CD4-positive, alpha-beta T cell treated with Interleukin-15 for 4 hours (primary cell): ENCODE measurements at places on chromosomes 2 and 18.
A peak's percentile ranks its signal among the peaks of the same experiment; 100 is the strongest.

- no peak for DNase-seq
These were observed 204.9 kb downstream of the PTGR3 start for GRCh38 chr18:75003764-75004690.

DNA sequence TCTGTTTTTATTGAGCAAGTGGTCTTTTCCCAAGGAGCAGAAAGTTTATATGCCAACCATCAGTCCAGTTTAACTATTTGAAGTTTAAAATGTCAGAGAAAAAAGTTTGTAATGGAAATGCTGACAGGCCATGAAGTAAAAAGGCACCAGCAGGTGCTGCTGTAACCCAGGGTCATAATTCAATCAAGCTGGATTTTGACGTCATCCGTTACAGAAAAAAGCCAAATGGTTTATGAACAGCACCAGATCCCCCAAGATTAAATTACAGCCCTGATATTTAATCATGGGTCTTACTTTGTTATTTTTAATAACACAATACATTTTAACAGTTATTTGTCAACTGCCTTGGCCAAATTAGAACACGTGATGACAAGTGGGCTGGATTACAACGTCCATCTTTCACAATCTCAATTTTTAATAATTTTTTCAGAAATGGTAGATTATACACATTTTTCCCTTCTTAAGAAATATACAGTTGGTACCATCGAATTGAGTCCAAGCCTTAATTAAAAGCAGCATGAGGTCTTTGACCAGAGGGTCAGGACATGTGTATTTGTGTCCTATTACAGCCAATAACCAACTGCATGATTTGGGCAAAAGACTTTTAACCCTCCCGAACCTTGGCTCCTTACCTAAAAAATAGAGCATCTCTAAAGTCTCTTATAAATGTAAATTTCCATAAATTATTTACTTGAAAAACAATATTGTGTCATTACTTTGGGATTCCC lies 10.0 kb downstream of the TCF4 start:
- no peak for DNase-seq

DNA sequence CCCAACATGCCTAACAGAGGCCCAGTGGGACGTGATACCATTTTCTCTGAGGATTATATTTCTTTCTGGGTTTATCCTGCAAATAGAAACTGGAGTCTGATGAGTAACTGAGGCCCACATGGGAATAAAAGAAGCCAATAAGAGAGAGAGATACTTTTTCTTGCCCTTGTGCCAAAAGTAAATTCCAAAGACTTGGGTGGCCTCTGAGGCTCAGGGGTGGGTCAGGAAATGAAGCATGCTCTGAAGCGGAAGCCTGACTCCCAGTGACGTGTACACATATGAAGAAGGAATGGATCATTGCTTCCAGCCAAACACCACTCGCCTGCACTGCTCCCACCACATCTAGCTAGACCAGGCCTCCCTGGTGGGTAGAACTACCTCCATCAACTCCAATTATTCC lies 273.6 kb upstream of the NCKAP5 start:
- no peak for DNase-seq

GRCh38 chr18:24009651-24010333 lies 4.8 kb upstream of the TTC39C start:
- peak; percentile 53 for DNase-seq

DNA sequence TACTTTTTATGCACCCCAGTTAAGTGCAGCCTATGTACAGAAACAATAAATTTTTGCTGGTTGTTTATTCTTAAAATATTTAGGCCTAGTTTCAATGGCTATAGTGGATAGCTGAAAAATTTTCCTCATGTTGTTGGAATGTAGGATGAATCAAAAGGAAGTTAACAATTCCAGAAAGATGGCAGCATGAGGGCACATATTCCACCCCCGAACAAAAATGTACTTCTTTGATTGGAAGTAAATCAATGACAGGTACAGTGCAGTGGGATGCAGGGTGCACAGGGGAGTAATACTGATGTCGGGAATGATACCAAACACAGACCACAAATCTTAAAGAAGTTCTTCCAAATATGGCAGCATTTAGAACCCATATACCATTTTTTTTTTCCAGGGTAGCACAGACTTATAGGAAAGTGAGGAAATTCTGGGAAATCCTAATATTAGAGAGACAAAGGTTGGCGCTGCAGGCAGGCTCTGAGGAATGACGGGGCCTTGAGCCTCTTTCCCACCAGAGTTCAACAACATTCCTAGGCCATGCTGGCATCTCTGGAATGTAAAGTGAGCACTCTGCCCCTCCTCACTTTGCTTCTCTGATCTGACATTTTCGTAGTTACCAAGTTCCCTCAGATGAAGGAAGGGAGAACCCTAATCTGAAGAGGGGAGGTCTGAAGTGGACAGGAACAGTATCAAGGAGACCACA lies 36.6 kb upstream of the IKZF2 start:
- DNase-seq = no peak

DNA sequence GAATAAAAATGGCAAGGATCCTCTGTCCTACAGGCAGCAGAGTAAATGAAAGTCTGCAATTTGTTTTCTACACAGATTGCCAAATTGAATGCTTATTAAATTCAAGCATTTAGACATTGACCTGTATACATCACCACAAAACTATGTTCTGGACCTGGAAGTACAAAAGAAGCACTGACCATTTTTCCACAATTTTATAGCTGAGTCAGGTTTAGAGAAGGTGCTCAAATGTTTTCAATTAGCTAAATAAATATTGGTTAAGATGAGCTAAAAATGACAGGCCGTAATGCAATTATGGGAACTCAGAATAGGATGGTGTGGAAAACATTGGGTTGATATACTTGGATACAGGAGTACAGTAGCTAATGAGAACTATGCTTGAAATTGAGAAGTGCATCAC lies 490.7 kb upstream of the MEIS1 start:
- DNase-seq = no peak
